ENCODE measurements at places on chromosomes 13 and 19.

DNA sequence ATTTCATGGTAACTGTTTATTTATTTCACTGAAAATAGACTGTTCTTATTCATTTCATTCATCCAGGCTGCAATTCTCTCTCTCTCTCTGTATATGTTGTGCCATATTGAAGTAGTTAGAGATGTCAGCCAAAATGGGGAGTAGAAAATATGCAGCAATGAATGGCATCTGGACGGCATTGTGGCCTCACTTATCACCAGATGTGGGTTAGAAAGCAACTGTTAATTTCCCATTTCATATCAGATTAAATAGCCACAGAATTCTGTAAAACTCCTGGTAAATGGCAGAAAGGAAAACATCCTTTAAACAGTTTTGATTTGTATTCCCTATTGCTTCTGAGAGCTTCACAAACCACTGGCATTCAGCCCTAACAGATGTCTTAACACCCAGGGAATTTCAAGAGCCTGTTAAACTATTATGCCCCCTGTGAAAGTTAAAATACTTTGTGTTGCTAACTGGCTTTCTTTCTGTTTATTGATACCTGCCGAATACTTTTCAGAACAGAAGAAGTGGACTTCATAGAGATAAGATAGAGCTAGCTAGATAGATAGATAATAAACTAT, 1763.3 kb upstream of the MIR17HG start:
- DNase-seq: no peak

DNA sequence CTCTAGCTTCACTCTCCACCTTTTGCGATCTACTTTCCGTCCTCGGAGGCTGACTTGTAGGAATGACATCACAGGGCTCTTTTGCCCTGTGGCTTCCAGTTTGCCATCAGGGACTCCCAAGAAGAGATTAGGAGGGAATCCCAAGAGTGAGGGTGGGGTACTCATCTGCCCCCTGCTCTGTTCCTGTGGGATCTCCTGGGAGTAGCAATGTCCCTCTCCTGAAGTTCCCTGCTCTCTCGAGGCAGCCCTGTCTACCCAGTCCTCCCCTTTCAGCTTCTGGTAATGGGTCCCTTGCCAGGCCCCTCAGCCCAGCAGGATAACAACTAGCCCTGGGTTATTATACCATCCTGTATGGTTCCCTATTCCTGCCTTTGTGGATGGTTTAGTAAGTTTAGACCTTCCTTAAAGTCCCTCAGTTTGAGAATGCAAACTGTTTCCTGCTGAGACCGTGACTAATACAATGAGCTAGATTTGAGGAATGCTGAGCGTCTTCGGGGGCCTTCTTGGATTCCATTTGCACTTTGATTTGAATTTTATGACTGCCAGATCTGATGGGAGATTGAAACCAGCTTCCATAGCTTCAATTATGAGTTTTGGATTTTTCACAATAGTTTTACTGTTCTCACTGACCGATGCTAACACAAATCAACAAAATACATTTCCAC, 73.7 kb upstream of the IPO5 start:
- DNase-seq: no peak

DNA sequence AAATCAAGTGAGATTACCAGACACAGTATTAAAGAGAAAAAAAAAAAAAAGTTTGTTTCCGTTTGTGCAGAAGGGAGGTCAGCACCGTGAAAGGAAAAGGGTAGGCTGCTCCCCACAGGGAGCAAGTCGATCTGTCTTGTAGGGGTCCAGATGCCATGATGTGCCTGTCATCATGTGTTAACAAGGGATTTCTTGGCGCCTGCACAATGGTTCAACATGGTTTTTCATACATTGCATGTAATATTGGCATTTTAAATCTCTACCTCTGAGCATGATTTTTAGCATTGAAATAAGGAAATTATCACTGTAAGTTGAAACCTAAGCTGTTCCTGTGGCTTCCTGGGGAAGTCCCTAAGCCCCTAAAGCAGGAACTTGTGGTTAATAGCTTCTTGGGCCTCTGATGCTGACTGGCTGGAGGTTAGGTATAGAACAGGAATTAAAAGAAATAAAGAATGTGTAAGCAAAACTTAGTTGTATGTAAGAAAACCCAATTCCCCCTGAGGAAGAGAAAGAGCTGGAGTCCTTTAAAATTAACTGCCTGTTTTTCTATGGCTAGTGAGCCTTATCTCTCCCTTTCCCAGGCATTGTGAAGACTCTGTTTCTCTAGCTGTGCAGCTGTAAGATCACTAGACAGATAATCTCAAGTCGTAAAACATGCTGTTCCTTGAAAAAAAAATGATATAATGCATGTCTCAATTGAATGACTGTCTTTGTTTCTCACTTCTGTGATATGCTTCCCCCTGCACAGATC, 7.4 kb upstream of the FCGBP start:
- peak; percentile 58 for DNase-seq

DNA sequence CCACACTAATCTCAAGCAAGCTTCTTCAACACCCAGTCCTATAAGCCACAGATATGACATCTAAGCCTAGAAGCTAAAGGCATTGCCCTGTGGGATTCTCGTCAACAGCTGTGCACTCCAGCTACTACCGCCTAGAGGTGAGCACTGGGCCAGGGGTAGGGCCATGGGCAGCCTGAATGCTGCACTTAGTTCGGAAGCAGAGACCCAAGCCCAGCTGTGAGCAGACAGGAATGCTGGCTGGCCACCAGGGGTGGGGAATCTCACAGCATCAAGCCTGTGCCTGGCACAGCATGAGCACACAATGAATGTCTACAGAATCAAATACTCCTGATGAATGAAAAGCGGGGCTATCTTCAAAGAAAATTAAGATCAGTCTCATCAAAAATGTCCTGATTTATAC, 167.5 kb upstream of the UBL3 start:
- DNase-seq: no peak

DNA sequence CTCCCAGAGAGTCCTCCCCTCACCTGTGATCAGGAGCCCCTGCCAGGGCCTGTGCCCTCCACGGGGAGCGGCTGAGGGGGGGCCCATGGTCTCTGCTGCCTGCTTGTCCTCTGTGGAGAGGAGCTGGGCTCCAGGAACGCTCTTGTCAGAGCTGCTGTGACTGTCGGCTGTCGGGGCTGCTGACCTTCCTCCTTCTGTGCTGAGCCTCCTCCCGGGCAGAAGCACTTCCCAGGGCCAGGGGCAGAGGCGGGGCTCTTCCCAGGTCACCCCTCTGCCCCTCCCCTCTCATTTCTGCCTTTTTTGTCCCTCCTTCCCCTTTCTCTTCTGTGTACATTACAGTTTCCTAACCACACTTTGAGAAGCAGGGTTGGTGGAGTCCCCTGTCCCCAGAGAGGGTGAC, at the start of gene CEACAM4:
CEACAM4 (minus strand) TSS at position 198 of the 400 bp plus-strand sequence; CDS start at position 87, 111 bp downstream.
- DNase-seq: no peak

- DNase-seq: no peak
Measured at GRCh38 chr19:34306824-34307223, 52.5 kb downstream of the GARRE1 start.

DNA sequence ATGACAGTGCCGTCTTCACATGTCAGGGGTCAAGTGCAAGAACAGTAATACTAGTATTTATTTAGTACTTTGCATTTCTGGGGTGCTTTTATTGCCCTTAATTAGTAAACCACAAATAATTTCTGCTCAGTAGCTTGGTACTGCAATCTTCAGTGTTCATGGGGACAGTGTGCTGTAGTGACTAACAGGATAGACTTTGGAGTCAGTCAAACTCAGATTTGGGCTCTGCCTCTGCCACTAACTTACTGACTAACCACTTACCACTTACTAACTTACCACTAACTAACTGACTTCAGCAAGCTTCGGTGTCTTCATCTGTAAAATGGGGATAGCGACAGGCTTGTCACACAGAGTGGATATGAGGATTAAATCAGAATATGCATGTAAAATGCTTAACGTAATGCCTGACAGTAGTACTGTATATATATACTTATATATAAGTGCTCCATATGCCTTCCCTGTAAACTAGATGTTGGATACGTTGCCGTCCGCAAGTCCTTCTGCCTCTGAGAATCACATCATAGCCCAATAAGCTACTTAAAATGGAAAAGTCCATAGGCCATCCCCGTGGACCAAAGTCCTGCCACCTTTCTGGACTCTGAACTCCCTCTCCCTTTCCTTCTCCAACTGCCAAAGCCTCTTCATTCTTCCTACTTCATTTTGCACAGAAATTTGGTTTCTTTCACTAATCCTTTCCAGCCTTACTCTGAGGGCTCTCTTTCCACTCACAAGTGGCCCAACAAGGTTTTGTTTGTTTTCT, 158.1 kb downstream of the ZIC5 start:
- DNase-seq: no peak

DNA sequence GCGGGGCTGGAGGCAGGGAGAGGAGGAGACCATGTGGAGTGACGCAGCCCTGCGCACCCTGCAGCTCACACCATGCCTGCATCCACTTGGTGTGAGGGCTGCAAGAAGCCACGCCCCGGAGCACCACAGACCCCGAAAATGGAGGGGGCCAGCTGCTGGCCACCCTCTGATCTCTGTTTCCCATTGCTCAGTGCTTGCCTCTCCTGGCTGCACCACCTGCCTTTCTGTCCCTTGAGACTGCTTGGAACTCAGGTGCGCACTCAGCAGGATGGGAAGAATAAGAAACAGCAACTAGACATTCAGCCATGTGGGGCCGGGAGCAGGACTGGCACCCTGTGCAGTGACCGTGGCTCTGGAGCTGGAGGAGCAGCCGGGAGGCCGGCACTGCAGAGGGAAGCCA, 64.0 kb downstream of the ANKRD10 start:
- DNase-seq: no peak

- no peak for DNase-seq
Measured at GRCh38 chr19:47357788-47358680, 8.9 kb downstream of the DHX34 start.

- no peak for DNase-seq
Measured at GRCh38 chr19:44809577-44810233, 802 bp downstream of the BCAM start.

All from stimulated activated CD4-positive, alpha-beta T cell treated with anti-CD3 and anti-CD28 coated beads, Interleukin-4, amount 100 ng/mL, for 24 hours (primary cell).